NCI-H774 (cell line): ENCODE measurements at places on chromosomes 2 and 18.
A peak's percentile ranks its signal among the peaks of the same experiment; 100 is the strongest.

DNA sequence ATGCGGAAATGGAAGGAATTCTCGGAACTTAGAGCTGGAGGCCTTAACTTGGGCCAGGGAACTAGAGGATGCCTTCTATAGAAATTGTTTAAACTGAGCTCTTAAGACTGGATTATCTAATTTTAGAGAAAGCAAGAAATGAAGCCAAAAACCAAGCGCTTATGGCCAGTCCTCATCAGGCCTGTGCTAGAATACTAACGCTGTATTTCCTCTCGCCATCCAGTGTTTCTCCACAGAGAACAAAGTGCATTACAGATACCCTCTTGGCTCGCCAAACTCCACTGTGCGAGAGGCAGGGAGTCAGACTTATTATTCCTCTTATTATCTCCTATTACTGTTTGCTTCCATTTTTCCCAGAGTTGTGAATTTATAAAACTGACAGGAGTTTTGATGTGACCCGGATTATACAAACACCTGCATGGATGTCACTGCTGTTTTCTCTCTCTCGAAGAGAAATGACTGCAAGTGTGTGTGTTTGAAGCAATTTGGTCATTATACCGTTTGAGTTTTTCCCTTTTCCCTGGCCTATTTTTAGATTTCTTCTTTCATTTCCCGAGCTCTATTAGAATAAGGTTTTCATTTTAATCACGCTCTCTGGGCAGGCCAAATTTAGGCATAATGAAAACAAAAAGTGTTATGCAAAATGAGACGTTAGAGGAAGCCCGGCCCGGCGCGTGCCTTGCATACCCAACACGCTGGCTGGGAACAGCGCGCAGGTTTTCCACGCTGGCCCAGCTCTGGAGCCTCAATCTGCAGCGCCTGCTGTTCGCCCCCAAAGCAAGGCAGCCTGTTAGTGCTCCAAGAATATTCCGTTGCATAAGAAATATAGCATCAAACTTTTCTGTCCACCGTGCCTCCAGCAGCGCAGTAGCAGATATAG, 103.3 kb downstream of the ALK start:
- DNase-seq, result no peak

DNA sequence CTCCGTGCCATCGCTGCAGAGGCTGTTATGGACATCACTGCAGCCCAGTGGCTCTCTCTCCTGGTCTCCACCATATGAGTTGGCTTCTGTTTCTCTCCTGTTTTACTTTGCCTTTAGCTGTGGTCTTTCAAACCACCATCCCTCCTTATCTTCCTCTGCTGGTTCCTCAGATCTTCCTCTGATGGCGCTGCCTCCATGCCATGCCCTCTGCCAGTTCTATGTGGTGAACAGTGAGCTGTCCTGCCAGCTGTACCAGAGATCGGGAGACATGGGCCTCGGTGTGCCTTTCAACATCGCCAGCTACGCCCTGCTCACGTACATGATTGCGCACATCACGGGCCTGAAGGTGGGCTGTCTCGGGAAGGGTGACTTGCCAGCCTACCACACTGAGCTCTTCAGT, 13.1 kb downstream of the TYMS start:
- no peak for DNase-seq

GRCh38 chr2:8298783-8299182, 383.1 kb upstream of the ID2 start:
- DNase-seq, result no peak

- no peak for DNase-seq
Observed at GRCh38 chr18:40897884-40898283, 1057.2 kb upstream of the PIK3C3 start.

DNA sequence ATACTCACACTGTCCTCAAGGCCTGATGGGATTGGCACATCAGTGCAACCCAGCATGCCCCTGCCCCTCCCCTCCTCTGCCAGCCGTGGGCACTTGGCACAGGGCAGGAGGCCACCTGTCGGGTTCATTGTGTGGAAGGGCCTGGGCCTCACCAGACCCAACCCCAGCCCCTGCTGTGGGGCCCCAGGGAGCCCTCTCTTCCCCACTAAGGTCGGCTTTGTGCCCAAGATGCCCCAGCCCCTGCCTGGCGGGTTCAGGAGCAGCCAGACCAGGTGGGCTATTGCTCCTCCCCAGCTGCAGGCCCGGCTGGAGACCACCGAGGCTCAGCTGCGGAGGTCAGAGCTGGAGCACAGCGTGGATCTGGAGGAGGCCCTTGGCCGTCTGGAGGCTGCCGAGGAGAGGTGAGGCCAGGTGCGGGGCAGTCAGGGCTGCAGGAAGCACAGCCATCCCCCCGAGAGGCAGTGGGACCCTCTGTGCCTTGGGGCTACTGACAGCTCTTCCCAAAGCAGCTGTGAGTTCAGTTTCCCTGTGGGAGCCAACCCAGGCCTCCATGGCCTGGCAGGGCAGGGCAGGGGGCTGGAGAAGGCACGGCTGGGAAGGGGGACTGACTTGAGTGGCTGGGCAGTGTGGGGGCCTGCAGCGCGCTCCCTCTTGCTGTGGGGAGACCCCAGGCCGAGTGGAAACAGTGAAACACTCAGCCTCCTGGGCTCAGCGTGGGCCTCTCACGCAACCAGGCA, 16.3 kb downstream of the CROCC2 start:
- DNase-seq, result no peak

DNA sequence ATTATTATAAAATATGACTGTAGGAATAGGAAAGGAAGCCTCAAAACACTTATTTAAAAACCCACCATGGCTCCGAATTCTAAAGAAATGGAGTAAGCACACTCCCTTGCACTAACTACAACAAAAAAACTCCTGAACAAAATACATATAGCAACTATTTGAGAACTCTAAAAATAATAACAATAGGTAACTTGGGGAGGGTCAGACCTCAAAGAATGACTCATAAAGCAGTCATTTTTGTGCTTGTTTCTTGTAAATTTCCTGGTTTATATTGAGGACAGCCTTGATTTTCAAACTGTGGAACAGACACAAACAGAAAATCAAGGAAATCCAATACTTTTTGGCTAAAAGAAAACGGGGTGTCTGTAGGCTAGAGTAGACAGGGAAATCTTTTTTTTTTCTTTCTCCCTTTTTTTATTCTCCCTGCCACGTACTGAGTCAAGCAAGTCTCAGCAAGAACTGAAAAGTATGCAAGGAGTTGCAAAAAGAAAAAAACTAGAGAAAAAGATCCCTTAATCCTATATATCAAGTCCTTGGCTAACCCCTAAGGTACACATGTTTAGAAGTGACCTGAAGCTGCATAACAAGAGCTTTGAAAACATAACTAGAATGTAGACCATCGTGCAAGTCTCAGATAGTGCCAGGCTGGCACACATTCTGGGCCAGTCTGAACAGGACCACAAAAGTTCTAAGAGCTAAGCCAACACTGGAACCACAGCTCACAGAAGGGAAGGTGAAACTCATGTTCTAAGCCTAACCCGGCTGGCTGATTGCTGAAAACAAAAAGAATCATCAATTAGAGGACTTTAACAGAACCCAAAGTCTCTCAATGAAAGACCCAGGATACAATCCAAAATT, 403.1 kb upstream of the LYPD1 start:
- no peak for DNase-seq

DNA sequence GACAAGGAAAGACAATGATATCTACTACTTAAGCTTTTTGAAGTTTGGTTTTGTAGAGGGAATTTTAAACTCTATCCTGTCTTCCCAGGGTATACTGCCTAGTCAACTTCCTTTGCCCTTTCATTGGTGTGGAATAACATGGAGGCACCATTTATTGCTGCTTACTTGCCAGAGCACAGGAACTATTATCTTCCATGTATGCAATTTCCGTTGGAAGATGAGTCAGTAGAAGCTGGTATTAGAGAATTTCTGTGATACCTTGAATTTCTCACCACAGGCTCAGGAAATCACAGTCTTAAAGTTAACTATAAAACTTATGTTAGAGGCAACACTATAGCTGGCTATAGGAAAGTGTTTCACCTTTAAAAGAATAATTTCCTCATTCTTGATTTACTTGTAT, 40.9 kb upstream of the RGPD4 start:
- DNase-seq, result no peak

GRCh38 chr2:46175419-46175818, 121.8 kb upstream of the EPAS1 start:
- no peak for DNase-seq

DNA sequence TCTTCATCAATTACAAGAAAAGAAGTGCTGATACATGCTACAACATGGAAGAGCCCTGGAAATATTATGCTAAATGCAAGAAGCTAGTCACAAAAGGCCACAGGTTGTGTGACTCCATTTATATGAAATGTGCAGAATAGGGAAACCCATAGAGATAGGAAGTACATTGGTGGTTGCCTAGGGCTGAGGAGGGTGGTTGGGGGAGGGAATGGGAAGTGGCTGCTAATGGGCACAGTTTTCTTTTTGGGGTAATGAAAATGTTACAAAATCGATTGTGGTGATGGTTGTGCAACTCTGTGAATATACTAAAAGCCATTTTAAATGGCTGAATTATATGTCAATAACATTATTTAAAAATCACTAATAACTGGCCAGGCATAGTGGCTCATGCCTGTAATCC, 24.3 kb upstream of the RESP18 start:
- no peak for DNase-seq

- DNase-seq, result peak; percentile 79
Observed at GRCh38 chr2:45300026-45300750, 290.9 kb upstream of the SIX2 start.

DNA sequence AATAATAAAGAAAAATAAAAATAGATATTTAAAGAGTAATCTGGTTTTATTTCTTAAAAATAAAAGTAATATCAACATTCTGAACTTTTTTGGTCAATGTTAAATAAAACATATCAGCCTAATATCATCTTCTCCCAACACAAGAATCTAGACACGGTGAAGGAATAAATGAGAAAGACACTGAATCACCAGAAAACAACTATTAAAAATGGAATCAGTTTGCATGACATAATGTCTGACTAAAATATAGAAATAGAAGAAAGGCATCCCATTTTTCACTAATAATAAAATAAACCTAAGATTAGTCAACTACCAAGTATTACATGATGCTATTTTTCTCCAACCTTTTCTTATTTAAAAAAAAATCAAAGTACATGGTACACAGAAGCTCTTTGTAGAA, 30.8 kb upstream of the TNFAIP6 start:
- no peak for DNase-seq

GRCh38 chr2:237627441-237628246, at the start of gene LRRFIP1:
Gene LRRFIP1, plus strand, starts transcription at chr2:237627587. Its CDS starts 58 bp downstream, at chr2:237627645.
- DNase-seq, result no peak

- DNase-seq, result no peak
Observed at GRCh38 chr2:181239201-181239799, 217.9 kb upstream of the ITGA4 start.

- no peak for DNase-seq
Observed at GRCh38 chr2:215383652-215384279, 52.1 kb downstream of the FN1 start.

DNA sequence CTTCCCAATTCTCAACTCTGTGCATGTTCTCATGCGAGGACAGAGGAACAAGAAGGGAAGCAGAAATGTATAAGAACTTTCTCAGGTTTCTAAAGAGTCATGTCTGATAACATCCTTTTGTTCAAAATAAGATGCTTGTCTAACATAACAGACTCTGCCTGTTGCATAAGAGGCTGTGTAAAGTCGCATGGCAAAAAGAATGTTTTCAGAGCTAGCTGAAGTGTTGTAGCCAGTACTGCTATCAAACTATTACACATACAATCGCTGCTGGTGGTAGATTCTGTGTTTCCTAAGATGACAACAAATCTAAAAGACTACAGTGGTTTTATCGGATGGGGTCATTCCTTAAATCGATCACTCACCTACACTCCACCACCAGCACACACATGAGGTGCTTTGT, 487.5 kb downstream of the IRS1 start:
- no peak for DNase-seq

DNA sequence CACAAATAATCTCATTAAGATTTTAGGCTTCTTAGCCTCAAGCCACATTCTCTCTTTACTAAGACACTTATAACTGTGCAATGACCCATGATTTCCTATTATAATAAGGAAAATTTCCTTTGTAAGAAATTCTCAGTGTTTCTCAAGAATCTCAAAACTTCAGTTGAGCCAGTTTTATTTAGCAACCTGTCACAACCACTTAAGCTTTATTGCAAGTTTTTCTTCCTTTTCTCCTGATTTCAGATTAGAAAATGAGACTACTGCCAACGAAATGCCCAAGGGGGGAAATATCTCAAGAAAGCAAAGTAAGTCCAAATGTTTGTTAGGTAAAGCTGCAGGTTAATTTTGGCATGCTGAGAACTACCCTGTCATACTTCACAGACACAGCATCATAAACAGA, 178.5 kb downstream of the THADA start:
- no peak for DNase-seq

- no peak for DNase-seq
Observed at GRCh38 chr18:12403601-12404506, 3.9 kb upstream of the PRELID3A start.

- DNase-seq, result no peak
Observed at GRCh38 chr2:157258520-157259326, 1.2 kb downstream of the GALNT5 start.

DNA sequence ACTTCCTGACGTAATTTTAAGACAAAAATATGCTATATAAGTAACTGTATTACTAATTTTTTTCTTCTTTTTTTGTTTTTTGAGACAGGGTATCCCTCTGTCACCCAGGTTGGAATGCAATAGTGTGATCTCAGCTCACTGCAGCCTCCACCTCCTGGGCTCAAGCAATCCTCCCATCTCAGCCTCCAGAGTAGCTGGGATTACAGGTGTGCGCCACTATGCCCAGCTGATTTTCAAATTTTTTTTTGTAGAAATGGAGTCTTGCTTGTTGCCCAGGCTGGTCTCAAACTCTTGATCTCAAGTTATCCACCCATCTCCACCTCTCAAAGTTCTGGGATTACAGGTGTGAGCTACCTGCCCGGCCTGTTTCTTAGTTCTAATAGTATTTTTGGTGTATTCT, 29.7 kb downstream of the TCF23 start:
- no peak for DNase-seq

DNA sequence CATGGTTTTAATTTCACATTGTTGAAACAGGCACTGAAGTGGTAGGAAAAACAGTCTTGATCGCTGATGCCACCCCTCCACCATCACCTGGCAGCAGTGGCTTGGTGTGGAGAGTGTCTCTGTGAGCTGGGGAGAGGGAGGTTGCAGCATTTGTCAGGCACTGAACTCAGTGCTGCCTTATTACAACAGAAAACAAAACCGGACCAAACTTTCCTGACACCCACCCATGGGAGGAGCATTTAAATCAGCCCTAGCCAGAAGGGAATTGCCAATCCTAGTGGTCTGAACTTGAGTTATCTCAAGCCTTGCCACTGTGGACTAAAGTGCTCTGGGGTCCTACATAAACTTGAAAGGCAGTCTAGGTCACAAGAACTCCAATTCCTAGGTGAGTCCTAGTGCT, 103.0 kb upstream of the LGALSL start:
- no peak for DNase-seq

- peak; percentile 87 for DNase-seq
Observed at GRCh38 chr2:45259138-45259537, 249.9 kb upstream of the SIX2 start.

GRCh38 chr2:165198181-165198580, 5.7 kb downstream of the SCN3A start:
- DNase-seq, result no peak

- no peak for DNase-seq
Observed at GRCh38 chr18:7452331-7452730, 114.8 kb upstream of the PTPRM start.
